ENCODE measurements at places on chromosomes 1 and 21. TPM values are rescaled to one million over a fixed set of nuclear protein-coding genes. Genes with fewer than 3 reads are reported as not detected.

NKAIN1 gene
- total RNA-seq, result not detected

TFF3 gene
- not detected for total RNA-seq

ATP1A4 gene
- total RNA-seq, result not detected

PBX1 gene
- total RNA-seq, result 62.4 TPM

CCDC30 gene
- 0.55 TPM for total RNA-seq

GPR52 gene
- 0.89 TPM for total RNA-seq

LPAR3 gene
- total RNA-seq, result 16.7 TPM
